Caco-2 (cell line): ENCODE measurements at places on chromosomes 4 and X.

GRCh38 chr4:97762115-97762512 is 381.2 kb downstream of the STPG2 start:
- no peak for DNase-seq

DNA sequence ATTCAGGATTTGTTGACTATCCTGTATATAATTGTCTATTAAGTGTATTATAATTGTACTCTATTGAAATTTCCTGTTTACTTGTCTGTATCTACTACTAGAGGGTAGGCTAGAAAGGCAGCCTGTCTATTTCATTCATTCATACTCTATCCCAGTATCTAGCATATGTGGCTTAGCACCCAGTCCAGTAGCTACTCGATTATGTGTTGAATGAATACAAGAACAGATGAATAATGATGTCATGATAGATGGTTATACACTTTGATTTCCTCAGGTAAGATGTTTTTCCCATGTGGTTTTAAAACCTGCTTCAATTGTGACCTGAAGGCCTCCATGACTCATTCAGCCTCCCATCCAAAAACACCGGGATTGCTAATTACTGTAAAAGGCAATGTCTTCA is 68.0 kb downstream of the IL21 start:
- DNase-seq = no peak

GRCh38 chrX:51435101-51435500 is 61.3 kb downstream of the NUDT11 start:
- no peak for DNase-seq

GRCh38 chr4:1961563-1961962 is 47.2 kb downstream of the NELFA start:
- no peak for DNase-seq

DNA sequence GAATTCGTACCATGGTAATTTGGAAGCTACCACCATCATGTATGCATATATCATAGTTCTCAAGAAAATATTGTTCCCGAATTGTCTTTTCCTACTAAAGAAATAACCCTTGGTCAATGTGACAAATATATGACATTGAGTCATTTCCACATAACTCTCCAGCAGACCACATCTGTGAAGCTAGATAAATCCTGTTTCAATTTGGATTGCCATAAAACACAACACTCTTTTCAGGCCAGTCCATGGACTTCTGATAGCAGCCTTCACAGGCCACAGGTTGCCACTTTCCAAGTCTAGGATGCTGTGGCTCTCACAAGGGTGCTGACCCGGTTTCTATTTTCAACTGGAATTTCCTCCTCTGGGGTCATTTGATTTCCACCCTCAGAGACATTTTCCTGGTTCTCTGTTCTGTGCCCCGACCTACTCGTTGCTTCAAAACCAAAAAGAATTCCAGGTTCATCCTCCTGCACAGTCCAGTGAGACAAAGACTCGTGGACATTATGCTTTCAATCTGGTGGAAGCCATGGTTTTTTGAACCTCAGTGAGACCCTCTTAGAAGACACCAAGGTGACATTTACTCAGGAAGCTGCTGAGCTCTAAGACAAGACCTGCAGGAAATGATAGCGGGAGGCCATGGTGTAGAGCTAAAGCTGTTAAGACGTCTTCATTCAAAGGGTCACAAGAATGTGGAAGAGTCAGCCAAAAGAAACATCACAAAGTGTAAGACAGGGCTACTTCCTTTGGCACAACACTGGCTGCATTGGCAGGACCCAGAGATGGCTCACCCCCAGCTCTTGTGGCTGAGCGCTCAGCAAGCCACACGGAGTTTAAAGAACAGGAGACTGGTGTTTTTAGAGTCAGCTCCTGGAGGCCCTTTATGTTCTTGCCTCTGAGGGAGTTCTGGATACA is 119.8 kb downstream of the AMELX start:
- no peak for DNase-seq

DNA sequence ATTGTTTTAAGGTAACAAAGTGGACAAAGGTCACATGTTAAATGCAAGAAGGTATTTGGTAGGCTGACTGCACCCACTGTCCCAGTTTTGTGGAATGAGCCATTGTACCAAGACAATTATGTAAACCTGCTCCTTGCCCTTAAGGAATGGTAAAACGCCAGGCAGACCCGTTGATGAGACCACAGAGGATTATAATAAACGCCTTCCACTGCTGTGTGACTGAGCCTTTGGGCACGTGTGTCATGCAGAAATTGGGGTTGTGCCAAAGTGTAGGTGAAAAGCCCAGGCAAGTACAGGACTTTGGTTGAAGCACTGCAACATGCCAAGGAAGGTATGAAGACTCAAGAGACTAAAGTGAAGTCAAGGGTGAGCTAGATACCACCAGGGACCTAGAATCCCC is 59.7 kb downstream of the LRRC66 start:
- DNase-seq = no peak

- DNase-seq = no peak
Observed at GRCh38 chr4:76549765-76550164, 114.7 kb downstream of the SHROOM3 start.

GRCh38 chrX:67953658-67954057 is 409.8 kb downstream of the AR start:
- DNase-seq = no peak

GRCh38 chr4:1026115-1026514 is 14.7 kb downstream of the FGFRL1 start:
- no peak for DNase-seq

GRCh38 chr4:81898862-81899504 is 427.3 kb upstream of the RASGEF1B start:
- DNase-seq = no peak

GRCh38 chr4:6280365-6280996 is 10.8 kb downstream of the WFS1 start:
- no peak for DNase-seq

- DNase-seq = no peak
Observed at GRCh38 chrX:17828171-17828570, 32.9 kb downstream of the RAI2 start.

- no peak for DNase-seq
Observed at GRCh38 chrX:68666580-68666979, 19.1 kb downstream of the STARD8 start.

- DNase-seq = no peak
Observed at GRCh38 chr4:72665171-72665968, 96.3 kb upstream of the ADAMTS3 start.

DNA sequence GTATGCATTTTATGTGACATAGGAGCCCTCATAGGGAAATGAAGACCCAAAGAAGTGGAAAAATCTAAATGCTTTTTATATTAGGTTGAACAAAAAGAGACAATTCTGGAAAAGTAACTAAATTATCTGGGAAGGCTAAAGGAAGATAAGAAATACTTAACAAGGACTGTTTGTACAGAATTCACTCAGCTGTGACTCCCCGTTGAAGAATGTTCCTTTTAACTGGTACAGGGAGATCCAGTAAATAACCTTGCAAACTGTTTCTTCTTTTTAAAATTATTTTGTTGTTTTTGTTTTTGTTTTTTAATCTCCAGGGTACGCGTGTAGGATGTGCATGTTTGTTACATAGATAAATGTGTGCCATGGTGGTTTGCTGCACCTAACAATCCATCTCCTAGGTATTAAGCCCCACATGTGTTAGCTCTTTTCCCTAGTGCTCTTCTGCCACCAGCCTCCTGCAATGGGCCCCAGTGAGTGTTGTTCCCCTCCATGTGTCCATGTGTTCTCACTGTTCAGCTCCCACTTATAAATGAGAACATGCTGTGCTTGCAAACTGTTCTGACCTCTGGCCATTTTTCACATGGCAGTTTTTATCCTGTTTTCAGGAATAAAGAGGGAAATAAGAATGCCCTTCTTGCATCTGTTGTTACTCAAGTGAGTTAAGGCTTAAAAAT is 81.7 kb downstream of the PWWP3B start:
- no peak for DNase-seq
